Liver (tissue), 10 donors: ENCODE measurements at places on chromosomes 1 and 21.

DNA sequence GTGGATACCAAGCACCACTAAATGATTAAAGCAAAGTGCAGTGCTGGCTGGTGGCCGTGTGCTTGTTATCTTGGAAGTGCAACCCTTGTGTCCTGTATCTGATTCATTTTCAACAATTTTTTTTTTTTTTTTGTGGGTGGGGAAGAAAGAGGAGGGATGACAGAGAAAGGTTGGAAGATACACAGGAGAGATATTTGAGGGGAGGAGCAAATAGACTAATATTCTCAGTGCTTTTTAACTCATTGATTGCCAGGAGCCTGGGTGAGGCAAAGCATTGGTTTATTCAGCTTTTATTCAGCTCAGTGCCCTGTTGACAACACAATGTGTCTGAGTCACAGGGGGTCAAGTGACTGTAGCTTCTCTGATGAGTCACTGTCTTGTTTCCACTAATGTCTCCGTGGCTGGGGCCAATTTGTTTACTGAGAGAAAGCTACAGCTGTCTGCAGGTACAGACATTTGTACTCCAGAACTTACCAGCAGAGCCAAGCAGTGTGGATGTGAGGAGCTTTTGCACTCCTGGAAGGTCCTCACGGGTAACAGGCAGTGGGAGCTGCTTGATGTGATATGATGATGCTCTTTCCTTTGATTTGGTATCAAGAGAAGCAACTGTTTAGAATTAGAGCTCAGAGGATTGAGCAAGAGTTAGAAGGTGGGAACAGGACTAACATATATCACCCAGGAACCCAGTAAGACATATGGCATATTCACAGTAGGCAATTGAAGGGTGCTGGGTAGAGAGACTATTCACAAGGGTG is 23.6 kb upstream of the DNM3 start:
- no peaks in the 10 kb centered on the region for H3K27me3 ChIP-seq
- H3K36me3 ChIP-seq, result no peaks in the 10 kb centered on the region
- H3K4me3 ChIP-seq, result no peak overlapping the region
- peaks cover 2% of the 10 kb centered on the region for H3K4me1 ChIP-seq
- DNase-seq, result no peak

DNA sequence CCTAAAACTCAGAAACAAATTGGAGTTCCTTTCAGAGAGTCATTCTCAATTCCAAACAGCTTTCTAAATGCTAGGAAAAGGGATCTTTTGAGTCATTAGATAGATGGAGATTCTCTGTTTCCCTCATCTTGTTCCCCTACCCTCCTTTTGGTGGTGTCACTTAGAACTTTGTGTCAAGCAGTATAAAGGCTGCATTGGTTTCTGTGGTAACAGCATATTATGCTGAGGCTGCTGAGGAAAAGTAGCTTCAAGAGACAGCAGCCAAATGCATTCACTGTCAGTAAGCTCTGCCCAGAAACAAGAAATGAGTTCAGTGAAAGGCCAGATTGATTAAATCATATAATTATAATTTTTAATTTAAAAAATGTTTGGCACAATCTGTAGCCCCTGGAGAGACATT is 144.1 kb downstream of the LRRC40 start:
- H3K4me1 ChIP-seq, result no peaks in the 10 kb centered on the region
- no peak for DNase-seq
- H3K27ac ChIP-seq, result no peak overlapping the region
- peaks cover 2% of the 10 kb centered on the region for H3K27me3 ChIP-seq
- no peak overlapping the region for H3K4me3 ChIP-seq
- H3K36me3 ChIP-seq, result no peaks in the 10 kb centered on the region

- no peak overlapping the region for H3K4me3 ChIP-seq
- no peak for DNase-seq
- H3K27me3 ChIP-seq, result no peaks in the 10 kb centered on the region
- H3K36me3 ChIP-seq, result no peaks in the 10 kb centered on the region
- H3K4me1 ChIP-seq, result no peaks in the 10 kb centered on the region
Measured at GRCh38 chr21:16342932-16343331, 613.1 kb downstream of the USP25 start.

GRCh38 chr1:33182896-33183295 is 1.1 kb upstream of the TRIM62 start:
- no peak for DNase-seq
- no peak overlapping the region for H3K27ac ChIP-seq
- no peaks in the 10 kb centered on the region for H3K36me3 ChIP-seq

DNA sequence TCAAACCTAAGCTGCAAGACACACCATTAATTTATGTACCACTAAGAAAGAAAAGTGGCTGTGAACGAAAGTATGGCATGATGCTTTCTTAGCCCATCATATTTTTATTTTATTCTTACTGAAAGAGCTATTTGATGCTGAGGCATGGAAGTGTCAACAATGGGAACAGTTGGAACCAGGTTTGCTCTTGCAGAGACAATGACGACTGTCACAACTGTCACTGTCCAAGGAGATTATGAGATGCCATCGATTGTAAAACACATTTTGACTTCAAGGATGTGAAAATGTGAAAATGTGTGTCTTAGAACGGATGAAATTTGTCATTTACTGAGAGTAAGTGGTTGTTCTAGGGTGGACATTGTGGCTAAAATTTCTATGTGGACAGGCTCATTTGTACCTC is 2.8 kb upstream of the ACTL8 start:
- no peaks in the 10 kb centered on the region for H3K4me1 ChIP-seq
- H3K36me3 ChIP-seq, result no peaks in the 10 kb centered on the region
- H3K27ac ChIP-seq, result no peak overlapping the region
- H3K4me3 ChIP-seq, result no peak overlapping the region
- DNase-seq, result no peak

GRCh38 chr1:109508001-109508872 is 1.3 kb downstream of the AMIGO1 start:
- no peaks in the 10 kb centered on the region for H3K27me3 ChIP-seq
- H3K4me3 ChIP-seq, result no peak overlapping the region
- H3K36me3 ChIP-seq, result no peaks in the 10 kb centered on the region
- H3K4me1 ChIP-seq, result peaks cover 19% of the 10 kb centered on the region
- no peak overlapping the region for H3K27ac ChIP-seq
- no peak for DNase-seq

- no peak overlapping the region for H3K4me3 ChIP-seq
- H3K27ac ChIP-seq, result no peak overlapping the region
- no peaks in the 10 kb centered on the region for H3K36me3 ChIP-seq
- no peak for DNase-seq
Measured at GRCh38 chr1:197092491-197093023, 25.5 kb upstream of the F13B start.

- H3K27ac ChIP-seq, result no peak overlapping the region
- no peaks in the 10 kb centered on the region for H3K27me3 ChIP-seq
- DNase-seq, result no peak
- H3K4me1 ChIP-seq, result no peaks in the 10 kb centered on the region
- no peaks in the 10 kb centered on the region for H3K36me3 ChIP-seq
Measured at GRCh38 chr1:102937401-102937800, 170.9 kb downstream of the COL11A1 start.

DNA sequence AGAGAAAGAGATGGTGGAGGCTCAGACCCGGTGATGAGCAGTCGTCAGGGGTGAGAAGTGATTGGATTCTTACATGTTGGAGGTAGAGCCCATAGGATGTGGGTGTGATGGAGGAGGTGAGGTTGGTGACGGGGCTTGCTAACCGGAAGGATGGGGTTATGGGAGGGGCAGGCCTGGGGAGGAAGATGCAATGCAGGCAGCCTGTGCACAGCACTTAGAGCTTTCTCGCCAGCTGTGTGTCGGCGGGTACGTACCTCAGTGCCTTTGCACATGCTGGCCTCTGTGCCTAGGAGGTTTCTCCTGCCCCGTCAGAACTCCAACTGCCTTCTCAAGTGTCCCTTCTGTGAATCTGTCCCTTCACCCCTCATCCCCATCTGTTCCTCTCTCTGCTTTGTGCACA is 2.9 kb upstream of the BSND start:
- H3K36me3 ChIP-seq, result no peaks in the 10 kb centered on the region
- no peak for DNase-seq
- H3K4me3 ChIP-seq, result no peak overlapping the region
- H3K27ac ChIP-seq, result no peak overlapping the region
- no peaks in the 10 kb centered on the region for H3K4me1 ChIP-seq

DNA sequence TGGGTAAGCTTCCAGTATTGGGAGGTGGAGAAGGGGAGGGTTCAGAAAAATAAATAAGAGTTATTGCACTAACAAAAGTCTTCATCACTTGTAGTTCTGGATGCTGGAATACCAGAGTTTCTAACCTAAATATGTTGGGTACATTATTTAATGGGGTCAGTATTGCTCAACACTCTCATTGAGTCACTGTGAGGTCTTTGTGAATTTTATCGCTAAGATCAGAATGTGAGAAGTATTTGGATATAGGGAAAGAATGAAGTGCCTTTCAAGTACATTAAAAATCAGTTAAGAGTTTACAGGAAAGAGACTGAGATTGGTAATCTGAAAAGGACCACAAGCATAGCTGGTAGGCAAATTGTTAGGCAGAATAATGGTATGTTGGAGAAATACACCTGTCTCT is 8.8 kb downstream of the SNRPE start:
- no peak for DNase-seq
- peaks cover 12% of the 10 kb centered on the region for H3K36me3 ChIP-seq
- no peaks in the 10 kb centered on the region for H3K27me3 ChIP-seq
- peaks cover 15% of the 10 kb centered on the region for H3K4me1 ChIP-seq

- no peak overlapping the region for H3K4me3 ChIP-seq
- H3K4me1 ChIP-seq, result peaks cover 17% of the 10 kb centered on the region
- peaks cover 35% of the 10 kb centered on the region for H3K27me3 ChIP-seq
Measured at GRCh38 chr1:50427818-50428779, 4.9 kb upstream of the DMRTA2 start.

- H3K27ac ChIP-seq, result no peak overlapping the region
- no peaks in the 10 kb centered on the region for H3K4me1 ChIP-seq
- no peaks in the 10 kb centered on the region for H3K27me3 ChIP-seq
- H3K4me3 ChIP-seq, result no peak overlapping the region
Measured at GRCh38 chr1:5850503-5850902, 141.7 kb downstream of the NPHP4 start.

DNA sequence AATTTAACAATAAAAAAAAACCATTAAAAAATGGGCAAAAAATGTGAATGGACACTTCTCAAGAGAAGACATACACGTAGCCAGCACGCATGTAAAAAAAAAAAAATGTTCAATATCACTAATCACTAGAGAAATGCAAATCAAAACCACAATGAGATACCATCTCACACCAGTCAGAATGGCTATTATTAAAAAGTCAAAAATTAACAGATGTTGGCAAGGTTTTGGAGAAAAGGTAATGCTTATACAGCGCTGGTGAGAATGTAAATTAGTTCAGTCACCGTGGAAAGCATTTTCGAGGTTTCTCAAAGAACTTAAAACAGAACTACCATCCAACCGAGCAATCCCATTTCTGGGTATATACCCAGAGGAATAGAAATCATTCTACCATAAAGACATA is 1091.5 kb upstream of the B3GALT2 start:
- H3K27ac ChIP-seq, result no peak overlapping the region
- no peaks in the 10 kb centered on the region for H3K4me1 ChIP-seq
- no peaks in the 10 kb centered on the region for H3K27me3 ChIP-seq

DNA sequence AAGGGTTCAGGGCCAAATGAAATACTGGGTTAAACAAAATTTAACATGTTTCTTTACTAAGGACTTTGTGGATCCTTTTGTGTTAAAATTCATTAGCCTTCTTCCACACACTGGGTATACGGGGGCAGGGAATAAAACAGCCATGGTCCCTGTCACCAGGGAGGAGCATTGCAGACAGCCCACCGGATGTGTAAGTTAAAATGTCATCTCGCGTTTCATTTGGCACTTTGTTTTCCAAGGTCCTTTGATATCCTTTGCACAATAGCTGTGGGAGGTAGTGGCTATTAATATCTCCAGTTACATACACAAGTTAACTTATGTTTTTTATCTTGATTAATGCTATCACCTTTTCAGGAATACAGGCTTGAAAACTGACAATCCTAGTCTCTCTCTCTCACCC is 172.7 kb downstream of the BARHL2 start:
- H3K36me3 ChIP-seq, result no peaks in the 10 kb centered on the region
- no peak overlapping the region for H3K4me3 ChIP-seq
- no peak overlapping the region for H3K27ac ChIP-seq
- H3K27me3 ChIP-seq, result peaks cover 4% of the 10 kb centered on the region
- no peak for DNase-seq

DNA sequence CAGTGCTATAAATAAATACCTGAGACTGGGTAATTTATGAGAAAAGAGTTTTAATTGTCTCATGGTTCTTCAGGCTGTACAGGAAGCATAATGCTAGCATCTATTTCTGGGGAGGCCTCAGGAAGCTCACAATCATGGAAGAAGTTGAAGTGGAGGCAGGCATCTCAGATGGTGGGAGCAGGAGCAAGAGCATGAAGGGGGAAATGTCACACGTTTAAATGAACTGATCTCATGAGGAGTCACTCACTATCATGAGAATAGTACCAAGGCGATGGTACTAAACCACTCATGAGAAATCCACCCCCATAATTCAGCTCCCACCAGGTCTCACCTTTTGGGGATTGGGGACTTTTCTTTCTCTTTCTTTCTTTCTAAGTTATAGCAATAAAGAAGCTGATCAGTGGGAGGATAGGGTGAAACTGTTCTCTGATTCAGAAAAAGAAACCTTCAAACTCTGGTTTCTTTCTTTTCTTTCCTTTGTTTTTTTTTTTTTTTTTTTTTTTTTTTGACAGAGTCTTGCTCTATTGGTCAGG is 17.1 kb upstream of the SPAG17 start:
- no peaks in the 10 kb centered on the region for H3K27me3 ChIP-seq
- no peaks in the 10 kb centered on the region for H3K36me3 ChIP-seq
- no peak overlapping the region for H3K4me3 ChIP-seq
- H3K27ac ChIP-seq, result no peak overlapping the region
- no peaks in the 10 kb centered on the region for H3K4me1 ChIP-seq

GRCh38 chr1:32549616-32550015 is 10.4 kb downstream of the ZBTB8A start:
- no peak overlapping the region for H3K4me3 ChIP-seq
- DNase-seq, result no peak
- no peaks in the 10 kb centered on the region for H3K4me1 ChIP-seq
